ENCODE measurements at places on chromosomes 5 and 9. TPM values are rescaled to one million over a fixed set of nuclear protein-coding genes. Genes with fewer than 3 reads are reported as not detected.

GM2A gene
- polyA plus RNA-seq, result 39.7 TPM

LMX1B gene
- under 0.01 TPM for polyA plus RNA-seq

ADRB2 gene
- polyA plus RNA-seq, result 11.0 TPM

PIP5K1B gene
- 6.6 TPM for polyA plus RNA-seq

LHX6 gene
- polyA plus RNA-seq, result 3.7 TPM

FAT2 gene
- 0.78 TPM for polyA plus RNA-seq

ANKRD31 gene
- 0.06 TPM for polyA plus RNA-seq

FOXD4L6 gene
- 0.05 TPM for polyA plus RNA-seq

CCT5 gene
- polyA plus RNA-seq, result 151 TPM

IGIP gene
- polyA plus RNA-seq, result 2.8 TPM

GKAP1 gene
- polyA plus RNA-seq, result 7.6 TPM

SPATA31A3 gene
- polyA plus RNA-seq, result not detected

PCDHA3 gene
- 0.22 TPM for polyA plus RNA-seq

NMUR2 gene
- polyA plus RNA-seq, result 0.49 TPM

C5orf63 gene
- polyA plus RNA-seq, result 6.0 TPM

PELO gene
- 5.0 TPM for polyA plus RNA-seq

SV2C gene
- polyA plus RNA-seq, result 0.01 TPM

CCL28 gene
- 7.0 TPM for polyA plus RNA-seq

ZNF622 gene
- polyA plus RNA-seq, result 20.0 TPM

LCN15 gene
- 0.16 TPM for polyA plus RNA-seq

SLC6A18 gene
- not detected for polyA plus RNA-seq

MFAP3 gene
- 28.7 TPM for polyA plus RNA-seq

LCN2 gene
- 309 TPM for polyA plus RNA-seq

GRM6 gene
- not detected for polyA plus RNA-seq

PCDHA1 gene
- polyA plus RNA-seq, result 0.30 TPM

BTNL8 gene
- polyA plus RNA-seq, result 0.81 TPM

CRHBP gene
- polyA plus RNA-seq, result 0.30 TPM

TMEM232 gene
- 3.4 TPM for polyA plus RNA-seq

CDKN2B-AS1 gene
- polyA plus RNA-seq, result 0.32 TPM

ATG10 gene
- polyA plus RNA-seq, result 4.6 TPM

HACD4 gene
- polyA plus RNA-seq, result 4.3 TPM

OR1Q1 gene
- polyA plus RNA-seq, result not detected

IFNA2 gene
- not detected for polyA plus RNA-seq

SSBP2 gene
- polyA plus RNA-seq, result 18.4 TPM

SUSD3 gene
- 9.7 TPM for polyA plus RNA-seq

PRRX2 gene
- polyA plus RNA-seq, result 3.8 TPM

ARL14EPL gene
- polyA plus RNA-seq, result not detected

OBP2B gene
- not detected for polyA plus RNA-seq

SARDH gene
- 1.8 TPM for polyA plus RNA-seq

LCN9 gene
- not detected for polyA plus RNA-seq

FGF1 gene
- 0.47 TPM for polyA plus RNA-seq

MARCHF11 gene
- not detected for polyA plus RNA-seq

GFM2 gene
- 21.4 TPM for polyA plus RNA-seq

PCDHGA12 gene
- polyA plus RNA-seq, result 1.2 TPM

EIF4E1B gene
- polyA plus RNA-seq, result not detected

PCDHB13 gene
- 0.59 TPM for polyA plus RNA-seq

HSPB3 gene
- 1.7 TPM for polyA plus RNA-seq

SVEP1 gene
- 6.5 TPM for polyA plus RNA-seq

PHF24 gene
- polyA plus RNA-seq, result 0.14 TPM

PCDHGA8 gene
- 0.18 TPM for polyA plus RNA-seq

MLANA gene
- not detected for polyA plus RNA-seq

RNF208 gene
- 12.0 TPM for polyA plus RNA-seq

CDHR2 gene
- polyA plus RNA-seq, result 0.02 TPM

CATSPER3 gene
- polyA plus RNA-seq, result 0.38 TPM

ROR2 gene
- polyA plus RNA-seq, result 6.3 TPM

BAAT gene
- polyA plus RNA-seq, result 0.26 TPM

PCDHGB7 gene
- polyA plus RNA-seq, result 4.7 TPM
